ENCODE measurements at places on chromosomes 1 and 21. TPM values are rescaled to one million over a fixed set of nuclear protein-coding genes. Genes with fewer than 3 reads are reported as not detected.

- no peak overlapping the region for H3K27ac ChIP-seq
- H3K36me3 ChIP-seq: no peaks in the 10 kb centered on the region
- H3K4me1 ChIP-seq: peaks cover 13% of the 10 kb centered on the region
Measured at GRCh38 chr1:85240174-85240601, 19.3 kb downstream of the C1orf52 start.

The RNU1-1 gene
- polyA plus RNA-seq: not detected

DNA sequence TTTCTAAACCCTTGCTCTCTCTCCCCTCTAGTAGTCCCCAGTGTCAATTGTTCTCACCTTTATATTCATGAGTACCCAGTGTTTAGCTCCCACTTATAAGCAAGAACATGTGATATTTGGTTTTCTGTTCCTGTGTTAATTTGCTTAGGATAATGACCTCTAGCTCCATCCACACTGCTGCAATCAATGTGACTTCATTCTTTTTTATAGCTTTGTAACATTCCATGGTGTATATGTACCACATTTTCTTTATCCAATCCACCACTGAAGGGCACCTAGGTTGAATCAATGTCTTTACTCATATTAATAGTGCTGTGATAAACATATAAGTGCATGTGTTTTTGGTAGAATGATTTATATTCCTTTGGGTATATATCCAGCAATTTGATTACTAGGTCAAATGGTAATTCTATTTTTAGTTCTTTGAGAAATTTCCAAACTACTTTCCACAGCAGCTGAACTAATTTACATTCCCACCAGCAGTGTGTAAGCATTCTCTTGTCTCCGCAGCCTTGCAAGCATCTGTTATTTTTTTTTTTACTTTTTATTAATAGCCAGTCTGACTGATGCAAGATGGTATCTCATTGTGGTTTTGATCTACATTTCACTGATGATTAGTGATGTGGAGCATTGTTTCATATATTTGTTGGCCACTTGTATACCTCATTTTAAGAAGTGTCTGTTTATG is 277.8 kb downstream of the LTN1 start:
- no peaks in the 10 kb centered on the region for H3K27me3 ChIP-seq
- H3K27ac ChIP-seq: no peak overlapping the region

DNA sequence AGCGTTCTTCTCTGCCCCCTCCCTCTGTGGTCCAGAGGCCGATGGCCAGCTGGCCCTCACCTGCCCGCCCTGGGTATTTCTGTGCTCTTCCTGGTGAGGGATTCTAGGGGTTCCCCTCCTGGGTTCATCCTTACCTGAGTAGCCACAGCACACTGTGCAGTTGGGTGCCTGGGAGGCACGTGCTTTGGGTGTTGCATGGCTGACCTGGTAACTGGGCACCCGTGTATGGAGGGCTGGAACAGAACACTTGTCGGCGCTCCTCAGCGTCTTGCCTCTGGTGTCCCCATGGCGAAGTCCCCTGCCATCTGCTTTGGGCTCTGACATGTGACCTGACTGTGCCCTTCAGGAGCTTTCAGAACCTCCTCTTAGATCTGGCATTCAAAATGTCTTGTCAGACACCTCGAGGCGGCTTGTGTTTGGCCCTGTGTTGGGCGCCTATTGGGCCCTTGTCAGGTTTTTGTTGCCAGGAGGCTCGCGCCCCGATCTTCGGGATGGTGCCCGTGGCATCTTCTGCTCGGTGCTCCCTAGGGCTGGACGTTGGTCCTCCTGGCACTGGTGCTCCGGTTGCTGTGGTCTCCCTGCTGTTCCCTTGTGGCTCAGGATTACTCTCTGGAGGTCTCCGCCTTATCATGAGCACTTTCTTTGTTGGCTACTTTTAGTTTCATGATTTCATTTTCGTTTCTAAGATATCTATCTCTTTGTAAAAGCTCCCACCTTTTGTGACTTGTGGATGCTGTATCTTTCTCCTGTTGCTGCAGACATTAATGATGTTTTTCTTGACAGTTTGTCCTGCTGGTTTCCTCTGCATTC is 28.5 kb downstream of the SKI start:
- peaks cover 12% of the 10 kb centered on the region for H3K4me1 ChIP-seq
- H3K4me3 ChIP-seq: no peak overlapping the region
- H3K27ac ChIP-seq: peak overlapping the region; percentile 61
- no peaks in the 10 kb centered on the region for H3K27me3 ChIP-seq
- no peak for DNase-seq
- H3K36me3 ChIP-seq: no peaks in the 10 kb centered on the region

GRCh38 chr1:167230437-167230836 is 9.8 kb downstream of the POU2F1 start:
- H3K27ac ChIP-seq: no peak overlapping the region
- no peaks in the 10 kb centered on the region for H3K27me3 ChIP-seq
- peaks cover 3% of the 10 kb centered on the region for H3K4me1 ChIP-seq

DNA sequence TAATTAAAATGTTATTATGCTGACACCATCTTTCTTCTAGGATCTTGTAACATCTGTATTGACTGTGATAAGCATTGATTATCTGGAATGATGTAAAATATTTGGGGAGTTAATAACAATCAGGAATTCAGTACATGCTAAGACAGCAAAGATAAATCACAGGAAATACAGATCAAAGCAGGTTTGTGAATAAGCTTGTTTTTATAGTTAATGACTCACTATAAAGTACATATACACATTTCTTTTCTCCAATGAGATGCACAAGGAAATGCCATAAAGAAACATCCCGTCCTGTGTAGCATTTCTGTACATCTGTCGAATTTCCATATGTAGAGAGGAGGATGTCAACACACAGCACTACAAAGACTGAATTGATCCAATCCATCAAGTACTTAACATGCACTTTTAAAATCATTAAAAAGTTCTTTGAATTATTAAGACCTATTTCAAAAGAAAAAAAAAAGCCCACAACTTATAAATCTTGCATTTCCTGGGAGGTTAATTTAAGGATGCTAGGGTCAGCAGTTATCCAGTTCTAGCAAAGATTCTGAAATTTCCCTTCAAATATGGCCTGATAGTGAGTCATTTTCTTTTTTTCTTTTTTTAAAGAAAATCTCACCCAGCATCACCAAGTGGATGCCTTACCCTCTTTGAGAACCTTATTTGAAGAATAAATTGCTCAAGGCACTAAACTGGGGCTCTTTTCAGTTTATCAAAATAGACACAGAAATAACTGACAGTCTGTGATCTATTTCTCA is 243.2 kb upstream of the NR5A2 start:
- H3K27ac ChIP-seq: no peak overlapping the region
- no peak for DNase-seq
- H3K4me1 ChIP-seq: peaks cover 7% of the 10 kb centered on the region
- no peaks in the 10 kb centered on the region for H3K27me3 ChIP-seq
- H3K4me3 ChIP-seq: no peak overlapping the region

The PTGS2 gene
- polyA plus RNA-seq: 0.23 TPM

GRCh38 chr1:183416850-183417771 is 1.1 kb downstream of the NMNAT2 start:
- DNase-seq: peak; percentile 86
- H3K4me1 ChIP-seq: peaks cover 15% of the 10 kb centered on the region
- no peak overlapping the region for H3K27ac ChIP-seq
- H3K4me3 ChIP-seq: peak overlapping the region; percentile 36
- H3K27me3 ChIP-seq: peaks cover 13% of the 10 kb centered on the region
- H3K36me3 ChIP-seq: no peaks in the 10 kb centered on the region

DNA sequence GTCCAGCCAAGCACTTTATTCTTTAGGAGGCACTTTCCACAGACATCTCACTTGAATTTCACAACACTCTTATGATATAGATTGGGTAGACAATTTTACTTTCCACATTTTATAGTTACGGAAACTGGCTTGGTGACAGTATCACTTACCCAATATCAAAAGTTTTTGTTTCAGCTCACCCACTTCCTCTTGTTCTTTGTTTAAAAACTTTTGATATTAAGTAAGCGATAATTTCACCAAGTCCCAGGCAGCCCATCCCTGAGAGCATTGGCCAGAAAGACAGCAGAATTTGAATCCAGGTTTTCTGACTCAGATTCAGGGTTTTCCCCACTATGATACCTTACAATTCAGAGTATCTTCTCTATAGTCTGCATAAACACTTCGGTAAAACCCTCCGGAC is 60.0 kb downstream of the LRIG2 start:
- H3K36me3 ChIP-seq: no peaks in the 10 kb centered on the region
- no peak overlapping the region for H3K4me3 ChIP-seq
- peaks cover 6% of the 10 kb centered on the region for H3K4me1 ChIP-seq
- H3K27ac ChIP-seq: no peak overlapping the region
- no peaks in the 10 kb centered on the region for H3K27me3 ChIP-seq

DNA sequence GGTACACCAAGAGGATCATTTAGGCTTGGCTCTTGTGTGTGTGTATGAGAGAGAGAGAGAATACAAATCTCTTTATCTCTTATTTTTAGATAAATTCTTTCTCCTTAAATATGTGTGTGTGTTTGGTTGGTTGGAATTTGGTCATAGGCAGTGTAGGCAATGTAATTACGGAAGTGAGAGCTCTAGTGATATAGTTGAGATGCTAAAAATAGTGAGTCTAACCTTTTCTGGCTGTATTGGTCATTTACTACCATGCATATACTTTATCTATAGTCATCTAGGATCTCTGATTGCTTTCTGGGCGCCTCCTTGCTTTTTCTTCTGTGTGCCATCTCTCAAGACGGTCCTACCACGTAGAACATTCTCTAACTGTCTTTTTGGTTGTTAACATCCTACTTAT is 250.2 kb downstream of the NUF2 start:
- H3K27ac ChIP-seq: no peak overlapping the region
- no peaks in the 10 kb centered on the region for H3K36me3 ChIP-seq
- no peak overlapping the region for H3K4me3 ChIP-seq
- DNase-seq: no peak
- no peaks in the 10 kb centered on the region for H3K27me3 ChIP-seq
- H3K4me1 ChIP-seq: no peaks in the 10 kb centered on the region

DNA sequence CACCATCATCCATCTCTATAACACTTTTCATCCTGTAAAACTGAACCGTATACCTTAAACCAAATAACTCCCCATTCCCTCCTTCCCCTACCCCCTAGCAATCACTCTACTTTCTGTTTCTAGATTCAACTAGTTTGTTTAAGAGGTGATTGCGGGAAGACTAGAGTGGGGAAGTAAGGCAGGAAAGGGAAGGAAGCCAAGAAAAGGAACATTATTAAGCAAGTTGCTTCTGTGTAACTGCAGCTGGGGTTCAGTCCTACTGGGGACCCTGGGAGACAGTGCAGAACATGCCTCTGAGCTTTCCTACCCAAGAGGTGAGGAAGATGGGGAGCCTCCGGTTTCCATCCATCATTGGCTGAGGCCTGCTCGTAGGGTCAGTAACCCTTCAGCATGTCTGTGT is 28.9 kb upstream of the H3-3A start:
- peaks cover 8% of the 10 kb centered on the region for H3K4me1 ChIP-seq
- H3K27me3 ChIP-seq: no peaks in the 10 kb centered on the region
- H3K4me3 ChIP-seq: no peak overlapping the region
- no peaks in the 10 kb centered on the region for H3K36me3 ChIP-seq

The TTC22 gene
- 6.2 TPM for polyA plus RNA-seq

DNA sequence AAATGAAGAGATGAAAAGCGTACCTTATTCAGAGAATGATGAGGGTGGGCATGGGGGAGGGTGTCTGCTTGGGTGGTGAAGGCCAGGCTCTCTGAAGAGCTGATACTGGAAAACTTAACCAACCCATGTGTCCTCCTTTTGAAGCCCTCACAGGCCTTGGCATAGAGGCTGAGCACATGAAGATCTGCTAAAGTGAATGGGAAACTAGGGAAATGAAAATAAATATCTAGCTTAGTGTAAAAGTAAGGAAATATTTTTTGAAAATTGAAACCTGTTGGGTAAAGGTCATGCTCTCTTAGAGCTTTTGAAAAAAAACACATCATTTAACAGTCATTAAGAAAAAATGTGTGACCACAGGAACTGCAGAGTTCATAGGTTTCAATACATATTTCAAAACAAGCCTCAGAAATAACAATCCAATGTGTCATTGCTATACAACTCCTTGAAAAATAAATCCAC is 40.5 kb upstream of the RALGPS2 start:
- no peaks in the 10 kb centered on the region for H3K4me1 ChIP-seq
- no peak overlapping the region for H3K4me3 ChIP-seq
- H3K36me3 ChIP-seq: no peaks in the 10 kb centered on the region
- no peak for DNase-seq

DNA sequence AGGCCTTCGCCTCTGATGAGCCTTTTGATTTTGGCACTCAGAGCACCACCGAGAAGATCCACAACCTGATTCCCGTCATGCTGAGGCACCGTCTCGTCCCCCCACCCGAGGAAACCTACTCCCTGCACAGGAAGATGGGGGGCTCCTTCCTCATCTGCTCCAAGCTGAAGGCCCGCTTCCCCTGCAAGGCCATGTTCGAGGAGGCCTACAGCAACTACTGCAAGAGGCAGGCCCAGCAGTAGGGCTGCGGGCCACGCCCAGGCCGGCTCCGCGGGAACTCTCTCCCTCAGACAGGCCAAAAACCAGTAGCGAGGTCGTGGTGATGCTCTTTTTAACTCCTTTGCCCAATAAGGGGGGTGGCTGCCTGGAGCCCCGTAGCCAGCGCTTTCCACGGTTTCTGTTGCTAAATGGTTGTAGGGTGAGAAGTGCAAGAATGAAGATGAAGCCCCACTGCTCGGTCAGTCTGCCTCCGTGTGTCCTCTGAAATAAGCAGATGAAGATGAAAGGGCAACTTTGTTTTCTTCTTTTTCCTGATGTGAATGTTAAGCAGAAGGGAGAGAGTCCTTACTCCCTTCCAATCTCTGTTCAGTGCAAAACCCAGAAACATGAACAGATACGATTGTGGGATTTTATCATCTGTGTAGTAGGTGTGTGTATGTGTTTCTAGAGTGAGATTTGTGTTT is 46.5 kb downstream of the COQ8A start:
- H3K4me1 ChIP-seq: peaks cover 20% of the 10 kb centered on the region
- no peaks in the 10 kb centered on the region for H3K27me3 ChIP-seq
- H3K27ac ChIP-seq: no peak overlapping the region
- no peak for DNase-seq
- no peak overlapping the region for H3K4me3 ChIP-seq

The SLC30A10 gene
- 0.11 TPM for polyA plus RNA-seq

- no peaks in the 10 kb centered on the region for H3K36me3 ChIP-seq
- no peak for DNase-seq
- H3K27ac ChIP-seq: no peak overlapping the region
Measured at GRCh38 chr1:27149084-27149761, 5.7 kb downstream of the SLC9A1 start.

- H3K27ac ChIP-seq: no peak overlapping the region
- no peak for DNase-seq
- no peaks in the 10 kb centered on the region for H3K4me1 ChIP-seq
- H3K4me3 ChIP-seq: no peak overlapping the region
Measured at GRCh38 chr21:43767984-43768867, 7.9 kb downstream of the CSTB start.

- H3K27ac ChIP-seq: peak overlapping the region; percentile 1
- no peaks in the 10 kb centered on the region for H3K36me3 ChIP-seq
- no peak overlapping the region for H3K4me3 ChIP-seq
- H3K4me1 ChIP-seq: peaks cover 15% of the 10 kb centered on the region
Measured at GRCh38 chr1:221439747-221440501, 302.0 kb downstream of the DUSP10 start.

DNA sequence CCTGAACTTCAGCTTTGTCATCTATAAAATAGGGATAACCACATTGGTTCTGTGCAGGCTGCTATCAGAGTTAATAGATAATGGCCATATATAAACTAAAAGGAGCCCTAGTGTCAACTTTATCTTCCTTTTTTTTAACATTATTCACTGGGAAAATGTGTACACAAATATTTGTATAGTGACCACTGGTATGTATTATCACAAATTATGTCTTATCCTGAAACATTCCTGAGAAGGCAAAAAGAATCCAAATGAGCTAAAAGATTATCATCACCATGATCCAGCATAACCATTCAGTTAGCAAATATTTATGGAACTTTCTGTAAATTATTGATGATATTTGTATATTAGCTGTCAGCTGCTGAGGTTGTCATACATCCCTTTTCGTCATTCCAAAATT is 16.6 kb downstream of the ANGPTL3 start:
- no peaks in the 10 kb centered on the region for H3K36me3 ChIP-seq
- no peaks in the 10 kb centered on the region for H3K4me1 ChIP-seq
- H3K27me3 ChIP-seq: no peaks in the 10 kb centered on the region
- no peak overlapping the region for H3K27ac ChIP-seq
- no peak for DNase-seq

The DISP1 gene
- polyA plus RNA-seq: 3.3 TPM

The ADORA3 gene
- polyA plus RNA-seq: 1.2 TPM

All from pancreas (tissue), 10 donors.